ENCODE measurements at places on chromosomes 6 and 20.

DNA sequence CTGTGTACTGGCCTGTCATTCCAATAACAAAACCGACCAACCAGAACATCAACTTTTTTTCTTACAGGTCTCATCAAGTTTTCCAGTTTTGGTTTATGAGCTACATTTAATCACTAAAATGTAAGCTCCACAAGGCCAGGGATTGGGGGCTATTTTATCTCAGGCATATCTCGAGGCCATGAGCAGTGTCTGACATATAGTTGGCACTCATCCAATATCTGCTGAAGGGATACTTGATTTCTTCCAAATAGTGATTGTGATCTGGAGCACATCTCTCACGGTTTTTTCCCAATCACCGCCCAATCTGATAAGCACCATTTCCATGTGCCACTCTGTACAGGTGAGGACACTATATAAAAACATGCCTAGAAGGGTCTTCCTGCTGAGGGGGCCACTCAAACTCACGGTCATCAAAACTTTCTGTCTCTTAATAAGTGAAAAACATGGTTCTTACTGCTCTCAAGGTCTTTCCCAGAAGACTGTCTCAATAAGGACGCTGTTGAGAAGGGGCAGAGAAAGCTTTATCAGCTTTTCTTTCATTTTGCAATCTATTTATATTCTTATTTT, 65.5 kb downstream of the MAN1A1 start:
- no peak for DNase-seq

GRCh38 chr6:125932451-125932795, 24.1 kb upstream of the HINT3 start:
- DNase-seq, result no peak

DNA sequence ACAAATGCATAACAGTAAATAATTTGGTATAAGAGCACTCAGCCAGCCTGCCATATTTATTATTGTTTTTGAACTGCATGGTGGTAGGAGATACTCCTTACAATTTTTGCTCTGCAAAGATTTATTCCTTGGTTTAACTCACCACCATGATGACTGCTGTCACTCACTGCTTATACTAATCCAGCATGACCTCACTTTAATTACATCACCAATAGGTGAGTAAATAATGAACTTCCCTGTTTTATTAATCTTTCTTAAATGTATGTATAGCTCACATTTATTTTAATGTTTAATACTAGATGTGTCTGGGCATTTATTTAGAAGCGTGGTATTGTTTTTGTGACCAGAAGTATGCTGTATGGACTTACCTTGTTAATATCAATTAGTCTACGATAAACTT, 12.8 kb upstream of the TP53TG5 start:
- no peak for DNase-seq

DNA sequence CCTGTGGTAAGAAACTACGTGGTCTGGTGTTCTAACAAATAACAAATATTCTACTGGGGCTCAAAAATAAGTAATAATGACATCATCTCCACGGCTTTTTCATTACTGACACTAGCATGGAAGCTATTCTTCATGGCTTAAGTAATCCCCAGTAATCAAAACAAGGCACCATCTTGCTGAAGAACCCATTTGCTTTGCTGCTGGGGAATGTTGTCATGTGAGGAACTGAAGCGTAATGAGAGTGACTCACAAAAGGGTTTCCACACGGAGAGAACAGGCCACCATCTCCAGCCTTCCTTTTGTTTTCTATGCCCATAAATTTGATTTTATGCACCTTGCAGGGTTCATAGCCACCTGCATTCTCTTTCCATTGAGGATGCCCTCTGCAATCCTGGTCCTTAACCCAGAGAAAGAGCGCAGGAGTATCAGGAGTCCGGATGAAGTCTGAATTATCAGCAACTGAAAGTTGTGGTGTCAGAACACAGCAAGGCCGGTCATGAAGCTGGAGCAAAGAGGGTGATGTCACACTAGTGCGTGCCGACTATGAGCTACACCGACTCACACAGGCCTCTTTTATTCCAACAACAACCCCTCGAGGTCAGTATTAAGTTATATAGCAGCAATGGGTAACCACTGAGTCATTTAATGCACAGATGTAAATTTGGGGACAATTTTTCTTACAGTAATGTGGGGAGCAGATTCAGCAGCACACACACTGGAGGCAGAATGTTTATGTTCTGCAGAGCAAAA, 173.7 kb upstream of the SSTR4 start:
- DNase-seq, result no peak

DNA sequence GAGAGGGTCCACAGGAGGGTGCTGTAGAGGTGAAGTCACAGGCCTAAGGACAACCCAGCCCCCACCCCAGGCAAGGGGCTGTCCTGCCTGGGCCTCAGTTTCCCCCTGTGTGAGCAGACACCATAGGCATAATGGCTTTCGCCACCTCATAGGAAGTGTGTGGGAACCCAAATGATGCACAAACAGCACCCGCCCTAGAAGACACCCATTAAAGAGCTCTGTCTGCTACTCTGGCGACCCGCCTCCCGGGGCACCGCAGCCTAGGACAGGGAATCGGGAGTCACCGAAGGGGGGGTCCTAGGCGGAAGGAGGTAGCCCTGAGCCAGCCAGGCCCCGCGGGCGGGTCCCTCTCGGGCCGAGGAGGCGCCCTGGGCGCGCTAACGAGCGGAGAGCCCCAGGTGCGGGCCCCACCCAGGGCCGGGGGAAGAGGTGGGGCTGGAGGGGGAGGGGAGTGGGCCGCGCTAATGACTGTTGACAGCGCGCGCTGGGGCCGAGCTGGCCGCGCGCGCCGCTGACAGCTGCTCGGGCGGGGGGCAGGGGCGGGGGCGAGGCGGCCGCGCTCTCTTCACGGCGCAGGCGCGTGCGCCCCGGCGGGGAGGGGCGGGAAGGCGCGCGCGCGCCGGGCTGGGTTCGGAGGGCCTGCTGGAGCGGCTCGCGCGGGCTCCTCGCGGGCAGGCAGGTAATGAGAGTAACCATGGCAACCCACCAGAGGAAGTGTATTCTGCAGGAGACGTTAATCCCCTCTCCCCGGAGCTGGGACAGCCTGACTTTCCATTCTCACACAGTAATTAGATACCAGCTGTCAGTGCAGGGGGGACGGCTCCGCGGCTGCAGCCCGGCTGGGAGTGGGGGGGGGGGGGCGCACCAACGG, 48.9 kb downstream of the NOL4L start:
- DNase-seq, result peak; percentile 57
